SIG-M5 (cell line): ENCODE measurements at places on chromosomes 2 and 18.

- peak; percentile 8 for DNase-seq
Measured at GRCh38 chr18:47931718-47932103, 1.3 kb upstream of the SMAD2 start.

DNA sequence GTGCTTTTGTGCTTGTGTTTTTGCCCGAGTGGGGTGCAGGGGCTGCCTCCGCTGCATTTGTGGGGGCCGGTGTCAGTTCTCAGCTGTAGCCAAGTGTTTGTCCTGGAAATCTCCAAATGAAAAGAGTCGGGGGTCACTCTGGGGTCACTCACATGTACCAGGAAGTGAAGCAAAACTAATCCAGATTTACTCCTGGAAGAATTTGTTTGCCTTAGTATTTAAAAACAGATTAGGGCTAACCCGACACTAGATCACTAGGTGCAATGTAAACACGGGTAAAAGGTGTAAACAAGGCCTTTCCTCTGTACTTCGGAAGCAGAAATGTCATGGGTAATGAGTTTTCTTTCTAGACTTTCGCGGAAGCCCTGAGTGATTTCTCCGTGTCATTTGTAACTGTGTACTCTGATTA is 50.3 kb downstream of the GBX2 start:
- DNase-seq, result no peak

DNA sequence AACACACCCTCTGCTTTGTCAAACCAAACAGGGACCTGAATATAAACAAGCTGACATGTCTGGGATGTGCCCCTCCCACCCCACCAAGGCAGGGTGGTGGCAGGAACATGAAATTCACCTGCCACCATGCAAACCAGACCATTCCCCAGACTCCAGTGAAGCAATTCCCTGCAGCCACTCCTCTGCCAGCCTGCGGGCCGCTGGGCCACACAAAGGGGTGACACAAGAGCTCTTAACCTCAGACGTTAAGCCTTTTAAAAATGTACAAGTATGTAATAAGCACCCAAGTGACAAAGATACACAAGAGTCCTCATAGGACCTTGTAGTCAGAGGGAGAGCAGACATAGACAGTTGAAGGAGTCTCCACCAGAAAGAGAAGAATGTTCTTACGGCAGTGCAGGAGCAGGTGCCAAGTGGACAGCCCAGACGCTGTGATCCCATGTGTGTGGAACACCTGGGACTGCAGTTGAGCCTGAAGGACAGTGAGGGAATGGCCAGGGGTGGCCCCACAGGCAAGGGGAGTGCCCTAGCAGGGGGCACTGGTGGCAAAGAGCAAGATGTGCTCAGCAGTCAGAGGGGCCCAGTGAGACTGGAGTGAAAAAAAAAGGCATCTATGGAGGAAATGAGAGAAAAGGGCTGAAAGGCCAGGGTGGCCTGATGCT is 36.9 kb downstream of the CRACDL start:
- DNase-seq, result no peak

DNA sequence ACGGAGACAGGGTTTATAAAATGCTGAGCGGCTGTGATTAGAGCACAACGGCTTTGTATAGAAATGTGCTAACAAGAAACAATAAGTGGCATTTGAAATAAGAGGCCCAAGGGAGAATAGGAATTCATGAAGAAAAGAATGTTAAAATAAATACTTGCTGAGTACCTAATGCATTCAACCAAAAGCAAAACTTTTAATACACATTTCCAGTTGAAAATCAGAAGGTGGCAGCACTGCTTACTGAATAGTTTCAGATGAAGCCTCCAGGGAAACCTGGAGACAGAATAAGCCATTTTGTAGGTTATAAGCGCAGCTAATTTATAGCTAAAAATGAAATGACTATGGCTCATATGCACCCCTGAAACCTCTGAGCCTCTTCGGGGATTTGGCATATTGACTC is 286.6 kb downstream of the DPP10 start:
- no peak for DNase-seq

GRCh38 chr18:55522011-55522410 is 66.0 kb downstream of the TCF4 start:
- no peak for DNase-seq

- no peak for DNase-seq
Measured at GRCh38 chr18:59867337-59868104, 32.3 kb upstream of the PMAIP1 start.

DNA sequence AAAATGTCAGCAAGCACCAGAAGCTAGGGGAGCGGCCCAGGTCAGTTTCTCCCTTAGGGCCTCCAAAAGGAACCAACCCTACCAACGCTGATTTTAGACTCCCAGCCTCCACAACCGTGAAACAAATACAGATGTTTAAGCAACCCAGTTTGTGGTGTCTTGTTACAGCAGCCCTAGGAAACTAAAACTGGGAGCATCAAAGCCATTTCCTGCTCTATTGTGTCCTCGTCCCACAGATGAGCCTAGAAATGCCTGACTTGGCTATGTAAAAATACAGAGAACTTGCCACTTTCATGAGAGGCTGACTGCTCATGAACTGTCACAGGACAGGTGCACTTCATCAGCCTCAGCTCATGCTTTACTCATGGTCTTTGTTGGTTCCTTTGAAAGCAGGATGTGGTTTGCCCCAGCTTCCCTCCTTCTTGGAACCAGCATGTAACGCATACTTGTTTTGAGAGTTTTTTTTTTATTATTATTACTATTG is 97.6 kb upstream of the SLC39A10 start:
- DNase-seq, result peak; percentile 48

- DNase-seq, result no peak
Measured at GRCh38 chr2:82124629-82125028, 1820.1 kb upstream of the LRRTM1 start.

DNA sequence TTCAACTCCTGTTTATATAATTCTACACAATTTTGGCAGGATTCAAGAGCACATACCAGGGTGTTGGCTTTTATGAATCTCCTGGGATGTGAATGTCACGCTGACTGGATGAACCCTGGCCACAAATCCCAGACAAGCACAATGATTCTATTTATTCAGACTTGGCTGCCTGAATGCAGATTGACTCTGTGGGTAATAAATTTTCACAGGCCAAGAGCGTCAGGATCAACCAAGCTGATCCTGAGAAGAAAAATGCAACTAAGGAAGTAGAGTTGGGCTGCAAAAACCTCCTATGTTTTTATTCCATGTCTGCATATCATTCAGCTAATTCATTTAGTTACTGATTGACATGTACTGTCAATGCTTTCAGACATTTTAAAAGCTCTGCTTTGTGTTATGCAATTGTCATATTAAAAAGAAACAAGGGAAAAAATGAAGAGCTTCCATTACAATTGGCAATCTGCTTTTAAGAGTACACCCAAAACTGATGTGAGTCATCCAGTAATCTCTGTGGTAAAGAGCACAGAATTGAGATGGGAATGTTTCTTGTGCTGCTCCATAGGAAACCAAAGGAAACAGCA is 173.0 kb upstream of the REV1 start:
- DNase-seq, result no peak

GRCh38 chr2:150357770-150358467 is 129.5 kb downstream of the RND3 start:
- DNase-seq, result no peak

DNA sequence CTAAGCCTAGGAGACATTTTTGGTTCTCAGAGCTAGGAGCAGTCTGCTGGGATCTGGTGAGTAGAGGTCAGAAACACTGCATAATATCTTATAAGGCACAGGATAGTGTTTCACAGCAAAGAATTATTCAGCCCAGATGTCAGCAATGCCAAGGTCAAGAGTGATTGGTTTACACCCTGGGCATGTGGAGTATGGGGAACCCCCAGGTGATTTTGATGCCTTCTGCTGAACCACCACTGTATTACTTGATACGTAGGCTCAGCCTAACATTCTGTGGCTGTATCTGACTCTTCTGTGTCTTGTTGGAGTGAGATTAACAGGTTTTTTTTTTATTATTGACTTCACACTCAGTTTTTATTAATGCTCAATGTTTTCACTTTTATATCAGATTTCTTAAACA is 6.0 kb downstream of the DDX18 start:
- DNase-seq, result no peak

- DNase-seq, result no peak
Measured at GRCh38 chr18:48079885-48080284, 149.4 kb upstream of the SMAD2 start.

DNA sequence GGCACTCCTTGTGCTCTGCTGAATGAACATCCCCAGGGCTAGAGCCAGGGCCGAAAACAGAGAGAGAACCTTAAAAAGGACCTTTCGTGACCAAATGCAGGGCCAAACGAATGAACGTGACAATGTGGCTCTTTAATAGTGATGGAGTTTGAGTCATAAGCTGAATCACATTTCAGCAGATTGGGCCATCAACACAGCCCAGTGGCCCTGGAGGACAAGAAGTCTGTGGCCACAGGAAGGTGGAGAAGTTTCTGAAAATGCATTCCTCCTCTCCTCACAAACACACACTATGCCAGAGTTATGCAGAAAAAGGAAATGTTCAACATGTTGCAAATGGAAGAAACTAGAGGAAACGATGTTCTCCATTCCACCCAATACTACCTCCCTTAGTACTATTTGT is 415.8 kb downstream of the HRH4 start:
- DNase-seq, result no peak
